ENCODE measurements at places on chromosomes 6 and 20.
A peak's percentile ranks its signal among the peaks of the same experiment; 100 is the strongest.

DNA sequence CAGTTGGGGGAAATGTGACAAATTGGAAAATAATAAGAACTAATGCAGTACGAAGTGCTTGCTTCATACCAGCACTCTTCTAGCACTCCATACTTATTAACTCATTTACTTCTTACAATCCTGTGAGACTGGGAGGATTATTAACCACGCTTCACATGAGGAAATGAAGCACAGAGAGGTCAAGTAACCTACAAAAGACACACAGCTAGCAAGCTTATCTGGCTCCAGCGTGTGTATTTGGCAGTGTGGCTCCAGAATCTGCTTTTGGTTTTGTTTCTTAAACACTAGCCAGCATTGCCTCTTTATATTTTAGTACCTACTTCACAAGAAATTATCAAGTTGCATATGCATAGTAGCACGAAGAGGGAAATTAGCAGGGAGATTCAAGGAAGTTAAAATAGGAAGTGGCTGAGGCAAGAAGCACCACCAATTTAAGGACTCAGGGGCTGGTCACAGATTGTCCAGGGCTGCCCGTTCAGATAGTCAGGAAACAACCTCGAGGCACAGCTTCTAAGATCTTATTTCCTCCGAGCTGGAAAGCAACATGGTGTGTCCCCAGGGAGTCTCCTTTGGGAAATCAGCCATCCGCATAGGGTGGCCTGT is 302.7 kb upstream of the PRDM1 start:
- no peak for DNase-seq

DNA sequence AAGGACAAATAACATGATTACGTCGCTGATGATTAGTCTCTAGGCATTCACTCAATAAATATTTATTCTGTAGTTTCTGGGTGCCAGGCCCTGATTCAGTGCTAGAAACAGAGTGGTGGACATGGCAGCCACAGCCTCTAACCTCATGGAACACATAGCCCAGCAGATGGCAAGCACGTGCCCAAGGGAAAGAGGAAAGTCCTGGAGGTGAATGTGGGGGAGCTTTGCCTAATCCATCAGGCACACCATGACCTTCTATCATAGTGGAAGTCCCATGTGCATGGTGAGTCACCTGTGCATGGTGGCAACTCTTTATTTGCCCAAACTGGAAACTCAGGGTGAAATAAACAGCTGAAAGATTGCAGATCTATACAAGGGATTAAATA is 143.0 kb upstream of the TNFAIP3 start:
- no peak for DNase-seq

GRCh38 chr20:24993337-24994185 is 1.0 kb upstream of the APMAP start:
- DNase-seq = no peak

DNA sequence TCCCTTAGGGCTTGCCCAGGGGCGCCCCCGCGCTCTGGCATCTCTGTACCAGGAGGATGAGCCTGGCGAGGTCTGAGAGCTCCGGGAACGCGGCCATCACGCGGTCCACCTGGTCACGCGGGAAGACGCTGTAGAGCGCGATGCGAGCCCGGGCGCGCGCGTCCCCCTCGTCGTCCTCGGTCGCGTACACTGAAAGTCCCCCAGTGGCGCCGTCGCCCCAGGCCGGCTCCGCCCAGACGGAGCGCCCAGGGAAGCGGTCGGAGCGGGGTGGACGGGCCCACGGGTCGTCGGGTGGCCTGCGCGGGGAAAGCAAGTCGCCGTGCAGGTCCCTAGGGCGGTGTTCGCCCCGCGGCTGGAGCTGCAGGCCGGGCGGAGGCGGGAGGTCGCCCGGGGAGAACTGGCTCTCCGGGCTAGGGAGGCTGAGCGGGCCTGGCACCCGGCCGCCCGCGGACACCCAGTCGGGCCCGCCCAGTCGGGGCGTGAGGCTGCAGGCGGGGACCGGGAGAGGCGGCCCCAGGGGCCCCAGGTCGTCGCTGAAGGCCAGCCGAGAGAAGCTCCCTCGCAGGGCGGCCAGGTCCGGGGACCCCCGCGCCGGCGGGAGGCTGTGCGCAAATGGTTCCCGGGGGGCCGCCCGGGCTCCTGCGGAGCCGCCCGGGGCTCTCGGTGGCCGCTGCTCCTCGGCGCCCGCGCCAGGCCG is 34.0 kb downstream of the ZC3H12D start:
- DNase-seq = peak; percentile 38

- DNase-seq = no peak
Observed at GRCh38 chr6:73372516-73372915, 2.8 kb upstream of the OOEP start.
